Fibroblast of the conjunctiva (primary cell): ENCODE measurements at places on chromosomes 7 and 10.

DNA sequence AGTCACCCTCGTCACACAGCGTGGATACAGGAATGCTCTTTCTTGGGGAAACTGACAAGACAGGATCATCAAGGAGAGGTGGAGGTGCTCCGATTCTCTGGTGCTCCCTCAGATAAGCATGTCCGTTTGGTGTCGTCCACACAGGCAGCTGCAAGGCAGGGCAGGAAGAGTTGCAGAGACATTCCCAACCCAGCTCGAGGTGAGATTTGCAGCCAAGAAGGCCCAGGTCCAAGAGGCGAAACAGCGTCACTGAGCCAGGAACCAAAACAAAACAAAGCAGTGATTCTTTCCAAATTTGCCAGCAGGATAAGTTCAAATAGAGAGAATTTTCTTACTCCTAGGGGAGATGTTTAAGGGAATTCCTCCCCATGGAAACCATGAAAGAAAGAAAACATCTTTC lies 386.5 kb upstream of the PFKP start:
- DNase-seq, result no peak

DNA sequence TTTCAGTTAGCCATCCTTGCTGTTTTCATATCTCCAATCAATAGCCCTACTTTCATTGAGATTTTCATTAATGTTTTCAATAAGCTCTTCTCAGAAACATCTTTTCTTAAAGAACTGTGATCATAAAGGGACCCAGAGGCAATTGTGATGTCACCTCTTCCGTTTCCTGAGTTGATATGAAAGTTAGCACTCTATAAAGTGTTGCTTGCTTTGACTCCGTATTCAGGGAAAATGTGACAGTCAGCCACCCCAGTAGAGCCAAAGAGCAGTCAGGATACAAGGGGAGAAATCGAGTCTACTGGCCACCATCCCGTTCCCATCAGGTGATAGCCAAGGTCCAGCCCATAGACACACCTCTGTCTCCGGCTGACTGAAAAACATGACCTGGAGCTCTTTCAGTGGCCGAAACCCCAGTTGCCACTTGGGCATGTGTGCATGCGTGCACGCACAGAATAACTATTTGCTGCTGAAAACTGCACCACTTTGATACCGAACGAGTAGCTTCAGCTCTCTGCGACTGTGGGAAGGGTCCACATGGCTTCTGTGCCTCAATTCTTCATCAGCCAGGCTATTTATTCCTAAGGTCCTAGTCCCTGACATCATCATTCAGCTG lies 291.4 kb downstream of the USP6NL start:
- DNase-seq, result no peak

- DNase-seq, result no peak
Observed at GRCh38 chr10:24664991-24665390, 58.7 kb downstream of the ARHGAP21 start.

- DNase-seq, result no peak
Observed at GRCh38 chr7:148056406-148056805, 534.2 kb upstream of the C7orf33 start.

DNA sequence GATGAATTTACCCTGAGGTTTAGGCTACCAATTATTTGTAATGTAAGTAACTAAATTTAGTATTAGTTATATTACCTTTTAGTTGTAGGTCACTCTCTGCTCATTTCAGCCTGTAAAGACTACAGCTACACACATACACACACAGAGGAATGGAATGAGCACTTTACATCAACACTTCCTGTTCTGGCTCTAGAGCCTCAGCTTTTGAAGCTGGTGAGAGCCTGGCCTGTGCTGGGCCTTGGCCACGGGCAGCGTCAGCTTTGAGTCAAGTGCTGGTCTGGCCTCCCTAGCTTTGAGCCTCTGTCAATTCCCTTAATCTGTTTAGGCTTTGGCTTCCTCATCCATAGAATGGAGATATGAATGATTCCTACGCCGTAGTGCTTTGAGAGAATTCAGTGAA lies 141.7 kb downstream of the EGFR start:
- no peak for DNase-seq

DNA sequence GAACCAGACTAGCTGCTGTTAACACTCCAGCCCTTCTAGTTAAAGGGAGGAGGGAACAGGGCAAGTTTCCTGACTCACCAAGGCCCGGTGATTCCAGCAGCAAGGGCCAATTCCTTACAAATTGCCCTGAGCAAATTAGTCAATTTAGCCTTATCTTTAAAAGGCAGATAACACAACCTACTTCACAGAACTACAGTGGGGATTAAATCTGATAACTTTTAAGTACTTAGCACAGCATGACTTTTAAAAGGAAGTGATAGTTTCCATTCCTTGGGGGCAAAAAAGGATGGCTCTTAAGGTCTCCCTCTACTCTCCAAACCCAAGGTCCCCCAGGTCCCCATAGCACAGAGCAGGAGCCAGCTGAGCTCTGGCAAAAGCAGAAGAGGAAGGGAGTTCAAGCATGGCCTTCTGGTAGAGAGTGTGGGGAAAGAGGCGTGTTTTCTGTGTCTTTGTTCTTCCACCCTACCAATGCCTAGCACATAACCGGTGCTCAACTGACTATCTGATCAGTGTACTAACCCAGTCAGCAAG lies 4.0 kb downstream of the CDCA7L start:
- no peak for DNase-seq

- no peak for DNase-seq
Observed at GRCh38 chr7:974172-974571, 1.2 kb downstream of the COX19 start.

DNA sequence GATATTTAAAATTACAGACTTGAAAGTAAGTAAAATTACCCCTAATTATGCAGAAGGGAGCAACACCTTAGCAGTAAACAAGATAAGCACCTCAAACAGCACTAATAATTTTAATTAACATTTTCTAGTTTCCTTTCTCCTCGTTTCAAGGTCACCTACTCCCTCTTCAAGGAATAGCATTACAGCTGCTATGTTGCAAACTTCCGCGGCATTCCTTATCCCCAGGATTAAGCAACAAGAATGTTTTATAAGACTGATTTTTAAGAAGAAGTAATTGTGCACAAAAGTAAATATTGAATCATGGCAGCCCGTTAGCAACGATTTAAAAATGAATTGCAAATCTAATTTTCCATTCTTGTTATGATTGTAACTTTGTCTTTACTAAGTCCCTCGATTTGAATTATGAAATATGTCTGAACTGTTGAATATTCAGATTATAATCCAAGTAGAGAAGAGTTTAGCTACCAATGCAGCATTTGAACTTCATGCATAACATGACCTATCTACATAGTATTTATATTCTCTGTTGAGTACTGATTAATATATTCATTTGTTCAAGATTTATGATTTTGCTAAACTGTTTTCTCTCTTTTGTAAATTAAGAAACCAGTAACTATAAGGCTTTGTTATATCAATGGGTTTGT lies 593.5 kb upstream of the MGMT start:
- DNase-seq, result no peak

DNA sequence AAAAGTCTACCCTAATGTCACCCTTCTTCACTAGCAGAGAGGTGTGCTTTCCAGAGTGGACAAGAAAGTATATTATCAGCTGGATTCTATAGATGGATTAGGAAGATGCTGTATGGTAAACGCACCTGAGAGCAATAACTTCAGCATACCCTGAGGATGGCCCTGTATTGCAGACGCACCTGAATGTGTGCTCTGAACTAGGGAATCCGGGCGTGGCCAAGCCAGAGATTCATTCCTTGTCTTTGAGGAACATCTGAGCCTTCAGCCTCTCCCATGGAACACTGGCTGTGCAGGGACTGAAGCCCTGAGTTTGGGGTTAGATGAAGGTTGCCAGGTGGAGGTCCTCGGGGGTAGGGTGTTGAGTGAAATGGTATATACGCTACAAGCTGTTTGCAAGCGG lies 66.2 kb upstream of the NFE2L3 start:
- DNase-seq, result no peak
